ENCODE measurements at places on chromosomes 1 and 21.

GRCh38 chr1:233140974-233141373, 154.6 kb downstream of the PCNX2 start:
- DNase-seq, result no peak

DNA sequence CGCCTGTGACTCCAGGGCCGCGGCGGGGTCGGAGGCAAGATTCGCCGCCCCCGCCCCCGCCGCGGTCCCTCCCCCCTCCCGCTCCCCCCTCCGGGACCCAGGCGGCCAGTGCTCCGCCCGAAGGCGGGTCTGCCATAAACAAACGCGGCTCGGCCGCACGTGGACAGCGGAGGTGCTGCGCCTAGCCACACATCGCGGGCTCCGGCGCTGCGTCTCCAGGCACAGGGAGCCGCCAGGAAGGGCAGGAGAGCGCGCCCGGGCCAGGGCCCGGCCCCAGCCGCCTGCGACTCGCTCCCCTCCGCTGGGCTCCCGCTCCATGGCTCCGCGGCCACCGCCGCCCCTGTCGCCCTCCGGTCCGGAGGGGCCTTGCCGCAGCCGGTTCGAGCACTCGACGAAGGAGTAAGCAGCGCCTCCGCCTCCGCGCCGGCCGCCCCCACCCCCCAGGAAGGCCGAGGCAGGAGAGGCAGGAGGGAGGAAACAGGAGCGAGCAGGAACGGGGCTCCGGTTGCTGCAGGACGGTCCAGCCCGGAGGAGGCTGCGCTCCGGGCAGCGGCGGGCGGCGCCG, at the start of gene SIM2:
SIM2 (plus strand) TSS at position 135 of the 565 bp plus-strand sequence. CDS start 632 bp downstream, outside the sequence.
- peak; percentile 30 for DNase-seq

GRCh38 chr21:35528116-35529042, 479.3 kb upstream of the RUNX1 start:
- peak; percentile 66 for DNase-seq

- no peak for DNase-seq
These were observed 45.8 kb downstream of the TTC39A start for GRCh38 chr1:51284487-51284954.

GRCh38 chr1:239757716-239758115, 334.0 kb upstream of the FMN2 start:
- DNase-seq, result no peak

- no peak for DNase-seq
These were observed 85.4 kb upstream of the PBX1 start for GRCh38 chr1:164473544-164473943.

GRCh38 chr1:22702296-22703085, 8.1 kb upstream of the EPHB2 start:
- no peak for DNase-seq

- peak; percentile 1 for DNase-seq
These were observed 34.2 kb upstream of the TTC22 start for GRCh38 chr1:54835131-54835898.

GRCh38 chr1:204894031-204894430, 23.4 kb downstream of the NFASC start:
- DNase-seq, result no peak

DNA sequence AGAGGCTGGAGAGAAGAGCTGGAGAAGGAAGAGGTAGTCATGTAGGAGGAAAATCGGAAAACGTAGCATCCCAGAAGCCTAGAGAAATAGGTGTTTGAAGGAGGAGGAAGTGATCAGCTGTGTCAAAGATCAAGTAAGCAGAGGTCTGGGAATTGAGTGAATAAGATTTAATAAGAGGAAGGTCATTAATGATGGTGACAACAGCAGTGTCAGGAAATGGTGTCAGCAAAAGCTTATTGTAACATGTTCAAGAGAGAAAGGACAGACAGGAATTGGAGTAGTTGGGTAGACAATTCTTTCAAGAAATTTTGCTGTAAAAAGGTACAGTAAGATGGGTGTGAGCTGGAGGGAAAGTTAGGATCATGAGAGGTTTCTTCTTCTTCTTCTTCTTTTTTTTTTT, 41.6 kb upstream of the SLC6A9 start:
- no peak for DNase-seq

- no peak for DNase-seq
These were observed 72.4 kb upstream of the BCAR3 start for GRCh38 chr1:93753791-93754763.

DNA sequence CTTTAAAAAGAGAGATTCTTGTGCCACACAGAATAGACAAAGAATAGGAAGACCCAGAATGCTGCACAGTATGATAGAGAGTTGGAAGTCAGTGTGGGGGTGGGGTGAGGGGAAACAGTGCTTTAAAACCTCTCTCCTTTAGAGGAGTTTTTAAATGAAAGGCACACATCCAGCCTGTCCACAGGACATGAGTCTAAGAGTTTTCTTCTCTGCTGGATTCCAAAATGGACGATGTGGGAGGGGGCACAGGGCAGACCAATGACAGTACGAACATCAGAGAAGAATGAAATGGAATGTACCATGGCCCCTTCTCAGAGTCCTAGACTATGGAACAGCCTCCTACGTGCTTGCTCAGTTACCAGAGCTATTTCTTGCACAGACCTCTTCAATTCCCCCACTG, 458.2 kb upstream of the DAB1 start:
- DNase-seq, result no peak

- no peak for DNase-seq
These were observed 10.9 kb downstream of the S100PBP start for GRCh38 chr1:32828341-32828740.

- no peak for DNase-seq
These were observed 68.7 kb upstream of the ROR1 start for GRCh38 chr1:63705078-63705477.

GRCh38 chr1:114466334-114467014, 44.5 kb downstream of the TRIM33 start:
- DNase-seq, result no peak

GRCh38 chr1:240737766-240738265, 125.9 kb upstream of the GREM2 start:
- DNase-seq, result no peak

- peak; percentile 25 for DNase-seq
These were observed 36.1 kb downstream of the EIF2D start for GRCh38 chr1:206575894-206576737.

DNA sequence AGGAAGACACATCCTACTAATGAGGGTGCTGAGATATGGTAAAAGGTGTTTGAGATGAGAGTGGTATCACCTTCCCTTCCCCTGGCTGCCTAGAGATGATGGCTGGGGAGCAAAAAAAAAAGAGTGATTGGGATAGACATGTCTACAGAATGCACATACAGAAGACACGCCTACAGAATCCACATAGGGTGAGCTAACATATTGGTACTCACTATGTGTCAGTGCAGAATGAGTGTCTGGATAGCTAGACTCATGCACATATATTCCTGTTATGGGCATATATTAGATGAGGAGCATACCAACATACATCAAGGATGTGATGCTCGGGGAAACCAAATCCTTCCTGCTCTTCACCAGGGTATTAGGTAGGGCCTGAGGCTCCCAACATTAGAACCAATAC, 16.2 kb downstream of the CD34 start:
- DNase-seq, result no peak

GRCh38 chr1:111734426-111734825, 4.8 kb downstream of the INKA2 start:
- no peak for DNase-seq

DNA sequence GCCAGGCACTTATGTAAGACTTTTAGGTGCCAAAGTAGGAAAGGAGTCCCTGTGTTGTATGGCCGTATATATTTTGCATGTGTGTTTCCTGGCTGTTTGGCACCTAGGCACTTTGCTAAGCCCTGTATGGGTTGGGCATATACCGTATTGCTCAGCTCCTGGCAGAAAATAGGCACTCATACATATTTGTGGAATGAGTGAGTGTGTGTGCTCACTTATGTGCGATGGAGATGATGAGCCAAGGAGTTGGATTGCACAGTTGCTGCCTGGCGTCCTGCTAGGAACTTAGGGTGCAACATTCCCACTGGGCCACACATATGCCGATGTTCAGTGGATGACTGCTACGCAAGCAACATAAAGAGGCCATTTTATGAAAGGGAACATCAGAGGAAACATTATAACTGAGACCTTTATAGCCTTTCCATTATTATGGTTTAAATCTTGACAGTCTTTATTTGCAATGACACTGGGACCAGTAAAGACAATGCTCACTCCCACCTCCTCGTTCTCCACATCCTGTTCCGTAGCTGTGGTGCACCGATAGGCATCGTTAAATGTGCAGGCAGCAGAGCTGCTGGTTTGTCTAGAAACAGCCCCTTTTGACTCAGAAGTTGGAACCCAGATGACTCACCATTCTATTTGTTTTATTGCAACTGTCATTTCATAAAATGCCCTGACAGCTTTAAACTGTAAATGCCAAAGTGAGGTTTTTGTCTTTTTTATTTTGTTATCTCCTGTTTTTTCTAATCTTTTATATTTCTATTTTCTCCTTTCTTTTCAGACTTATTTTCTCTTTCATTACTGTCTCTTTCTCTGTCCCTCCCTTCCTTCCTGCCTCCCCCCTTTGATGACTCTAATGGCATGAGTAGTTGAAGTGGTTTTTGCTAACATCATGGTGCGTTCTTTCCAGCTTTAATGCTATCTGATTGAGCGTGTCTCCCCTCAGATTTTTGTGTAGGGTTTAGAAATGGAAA, 36.1 kb downstream of the PEX14 start:
- DNase-seq, result peak; percentile 83

- no peak for DNase-seq
These were observed 59.9 kb upstream of the SELENON start for GRCh38 chr1:25740071-25740470.

DNA sequence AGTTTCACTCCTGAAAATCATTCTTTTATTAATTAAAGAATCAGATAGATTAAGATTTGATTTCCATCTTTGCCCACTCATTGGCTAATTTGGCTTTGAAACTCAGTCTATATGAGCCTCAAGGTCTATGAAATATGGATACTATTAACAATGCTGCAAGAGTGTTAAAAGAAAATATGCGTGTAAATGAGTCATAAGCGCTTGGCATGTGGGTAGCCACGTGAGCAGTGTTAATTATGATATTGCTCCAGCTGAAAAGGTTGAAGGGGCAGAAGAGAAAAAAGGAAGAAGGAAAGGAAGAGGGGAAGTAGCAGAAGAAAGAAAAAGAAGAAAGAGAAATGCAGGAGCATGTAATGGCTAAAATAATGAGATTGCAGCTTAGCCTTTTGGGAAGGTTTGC, 151.4 kb downstream of the CHRM3 start:
- no peak for DNase-seq

- peak; percentile 7 for DNase-seq
These were observed 5.6 kb upstream of the TFF3 start for GRCh38 chr21:42320791-42321190.

DNA sequence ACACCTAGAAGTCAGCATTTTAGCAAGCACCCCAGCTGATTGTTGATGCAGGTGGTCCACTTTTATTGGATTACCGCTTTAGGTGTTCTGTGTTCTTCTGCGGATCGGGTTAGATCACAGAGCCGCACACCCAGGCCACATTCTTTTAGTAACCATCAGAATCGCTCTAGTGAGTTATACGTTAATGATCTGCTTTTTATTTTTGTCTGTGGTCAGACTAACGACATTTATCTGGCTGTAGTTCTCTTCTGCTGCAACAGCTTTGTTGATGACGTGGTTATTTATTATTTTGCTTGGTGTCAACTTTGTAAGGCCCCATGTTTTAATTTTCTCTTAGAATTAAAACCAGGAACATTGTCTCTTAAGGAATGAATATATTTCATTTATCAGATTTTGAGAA, 18.2 kb downstream of the SCCPDH start:
- no peak for DNase-seq

DNA sequence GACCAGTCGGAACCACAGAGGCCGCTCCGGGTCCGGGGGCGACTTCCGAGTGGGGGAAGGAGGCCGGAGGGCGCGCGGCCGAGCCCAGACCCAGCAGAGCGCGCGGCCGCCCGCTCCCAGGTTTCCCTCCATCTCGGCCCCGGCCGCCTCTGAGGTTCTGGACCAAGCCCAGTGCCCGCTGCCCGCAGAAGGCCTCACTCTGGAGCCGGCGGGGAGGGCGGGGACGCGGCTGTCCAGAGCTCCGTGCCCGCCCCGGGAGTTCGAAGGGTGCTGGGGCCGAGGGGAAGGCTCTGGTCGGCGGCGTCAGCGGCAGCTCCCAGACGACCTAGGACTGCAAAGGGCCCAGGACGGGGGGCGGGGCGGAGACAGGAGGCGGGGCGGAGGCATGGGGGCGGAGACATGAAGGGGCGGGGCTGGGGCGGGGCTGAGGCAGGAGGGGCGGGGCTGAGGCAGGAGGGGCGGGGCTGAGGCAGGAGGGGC, 48.0 kb upstream of the SLC19A1 start:
- no peak for DNase-seq

DNA sequence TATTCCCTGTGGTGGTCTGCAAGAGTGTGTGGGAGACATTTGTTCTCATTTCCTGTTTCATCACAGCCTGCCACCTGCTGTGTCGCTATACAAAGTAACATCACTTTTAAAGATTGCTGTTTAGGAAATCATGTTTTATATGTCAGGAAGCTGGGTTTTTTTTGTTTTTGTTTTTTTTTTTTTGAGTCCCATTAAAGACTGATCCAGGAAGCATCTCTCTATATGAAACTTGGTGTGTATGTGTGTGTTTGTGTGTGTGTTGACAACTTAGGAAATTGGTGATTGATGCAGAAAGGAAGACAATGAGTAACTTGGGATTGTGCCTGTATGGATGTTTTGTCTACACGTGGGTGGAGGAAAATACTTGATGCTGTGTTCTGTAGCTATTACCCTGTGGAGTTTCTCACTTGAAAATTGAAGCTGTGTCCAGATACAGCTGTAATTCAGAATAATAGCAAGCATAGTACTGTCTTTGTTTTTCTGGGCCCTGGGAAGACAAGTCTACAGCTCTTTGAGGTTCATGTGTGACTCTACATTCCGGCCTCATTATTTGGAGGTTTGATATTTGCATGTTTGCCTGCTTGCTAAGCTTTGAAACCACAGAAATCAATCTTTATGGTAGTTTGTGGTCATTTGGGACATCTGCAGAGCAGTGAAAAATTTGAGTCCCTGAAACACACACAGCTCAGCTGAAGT, 47.9 kb downstream of the LAMC1 start:
- no peak for DNase-seq

DNA sequence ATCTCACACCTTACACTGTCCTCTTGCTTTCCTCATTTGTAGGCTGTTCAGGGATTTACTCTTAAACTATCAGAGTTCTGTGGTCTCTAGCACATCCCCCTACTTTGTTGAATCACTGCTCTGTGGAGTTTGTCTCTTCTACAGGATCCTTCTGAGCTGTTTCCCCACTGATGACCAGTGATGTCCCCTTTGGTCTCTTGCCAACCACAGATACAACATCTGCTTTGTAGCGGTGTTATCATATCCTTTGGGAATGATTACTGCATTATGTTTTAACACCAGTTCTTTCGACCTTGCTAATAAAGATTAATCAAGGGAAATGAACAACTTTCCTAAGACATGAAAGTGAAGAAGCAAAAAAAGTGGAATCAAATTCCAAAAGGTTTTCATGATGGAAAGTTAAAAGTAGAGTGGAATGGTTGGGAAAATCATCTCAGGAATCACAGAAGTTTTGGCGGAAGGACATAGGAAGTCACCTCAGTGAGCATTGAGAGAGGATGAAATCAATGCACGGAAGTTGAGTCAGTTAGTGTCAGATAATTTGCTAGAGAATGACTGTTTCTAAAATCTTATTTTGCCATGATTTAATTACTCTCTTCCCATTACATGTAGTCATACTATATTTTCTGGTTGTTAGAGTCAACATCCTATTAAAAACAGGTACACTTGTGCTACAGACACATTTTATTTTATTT, 11.2 kb downstream of the OR10K2 start:
- DNase-seq, result no peak
